AG20443 (cell line): ENCODE measurements at places on chromosomes 2 and 18.

- no peak for DNase-seq
Observed at GRCh38 chr2:34547900-34548299, 948.8 kb upstream of the FAM98A start.

DNA sequence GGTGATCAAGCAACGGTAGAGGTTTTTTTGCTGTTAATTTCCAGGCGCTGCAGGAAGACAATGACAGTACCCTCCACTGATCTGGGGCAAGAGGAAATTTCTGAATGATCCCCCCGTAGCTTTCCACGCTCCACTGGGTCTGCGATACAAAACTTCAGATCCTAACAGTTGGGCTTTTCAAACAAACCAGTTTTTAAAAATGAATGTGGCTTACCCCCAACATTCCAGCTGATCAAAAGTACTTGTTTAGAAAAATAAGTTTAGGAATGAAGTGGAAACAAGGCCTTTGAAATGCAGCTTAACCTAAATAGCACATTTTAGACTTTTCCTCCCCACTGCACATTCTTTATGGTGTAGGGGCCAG is 5.7 kb downstream of the ZFP36L2 start:
- no peak for DNase-seq

DNA sequence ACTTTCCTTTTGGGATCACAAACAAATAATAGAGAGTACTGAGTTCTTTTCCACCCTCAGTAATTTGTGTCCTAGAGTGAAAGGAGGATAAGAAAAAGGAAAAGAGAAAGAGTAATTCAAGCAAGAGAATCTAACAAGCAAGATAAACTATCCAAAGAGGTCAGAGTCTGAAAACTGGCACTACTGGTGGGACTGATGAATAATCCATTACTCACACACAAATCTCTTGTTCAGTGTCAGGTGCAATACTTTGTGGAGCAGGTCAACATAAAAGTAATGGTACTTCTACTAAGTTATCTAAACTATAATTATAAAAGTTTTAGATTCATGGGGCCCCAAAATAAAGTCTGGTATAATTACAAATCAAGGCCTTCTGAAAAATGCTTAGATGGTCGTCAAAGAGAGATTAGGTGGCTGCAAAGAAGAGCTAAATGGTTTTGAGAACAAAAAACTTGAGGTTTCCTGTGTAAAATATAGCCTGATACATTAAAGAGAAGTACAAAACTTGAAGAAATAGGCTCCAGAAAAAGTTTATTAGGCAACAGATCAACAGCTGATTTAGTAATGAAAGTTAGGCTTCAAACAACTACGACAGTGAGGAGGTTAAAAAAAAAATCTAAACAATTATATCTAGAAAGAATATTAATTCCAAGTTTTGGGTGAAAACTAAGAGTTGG is 109.4 kb downstream of the BAZ2B start:
- peak; percentile 7 for DNase-seq

- no peak for DNase-seq
Observed at GRCh38 chr2:122098306-122098705, 342.9 kb downstream of the TSN start.

DNA sequence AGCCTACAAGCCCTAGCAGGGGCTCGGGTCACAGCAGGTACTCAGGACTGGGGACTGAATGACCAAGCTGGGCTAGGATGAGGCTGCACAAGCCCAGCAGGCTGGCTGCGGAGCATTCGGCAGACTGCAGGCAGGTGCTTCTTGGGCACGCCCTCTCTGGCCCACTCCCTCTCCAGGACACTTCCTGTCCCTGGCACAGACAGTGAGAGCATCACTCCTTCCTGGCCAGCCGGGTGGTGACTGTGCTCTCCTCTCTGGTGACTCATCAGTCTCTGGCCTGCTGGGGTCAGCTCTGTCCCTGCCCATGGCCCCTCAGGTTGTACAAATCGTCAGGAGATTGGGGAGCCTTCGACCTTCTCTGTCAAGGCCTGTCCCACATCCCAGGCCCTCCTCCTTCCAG is 22.5 kb downstream of the C1QL2 start:
- no peak for DNase-seq

DNA sequence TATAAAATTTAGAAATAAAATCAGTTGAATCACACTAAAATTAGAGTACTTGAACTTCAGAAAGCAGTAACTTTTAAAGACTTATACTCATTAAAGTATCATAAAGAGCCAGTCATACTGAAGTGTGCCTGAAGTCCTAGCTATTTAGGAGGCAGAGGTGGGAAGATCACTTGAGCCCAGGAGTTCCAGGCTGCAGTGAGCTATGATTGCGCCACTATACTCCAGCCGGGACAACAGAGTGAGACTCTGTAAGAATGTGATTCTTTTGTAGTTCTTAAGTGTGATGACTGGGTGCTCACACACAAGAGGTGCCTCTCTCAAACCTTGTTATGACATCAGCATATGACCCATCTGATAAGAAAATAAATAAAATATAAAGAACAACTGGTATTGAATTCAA is 14.6 kb downstream of the TLK1 start:
- no peak for DNase-seq

DNA sequence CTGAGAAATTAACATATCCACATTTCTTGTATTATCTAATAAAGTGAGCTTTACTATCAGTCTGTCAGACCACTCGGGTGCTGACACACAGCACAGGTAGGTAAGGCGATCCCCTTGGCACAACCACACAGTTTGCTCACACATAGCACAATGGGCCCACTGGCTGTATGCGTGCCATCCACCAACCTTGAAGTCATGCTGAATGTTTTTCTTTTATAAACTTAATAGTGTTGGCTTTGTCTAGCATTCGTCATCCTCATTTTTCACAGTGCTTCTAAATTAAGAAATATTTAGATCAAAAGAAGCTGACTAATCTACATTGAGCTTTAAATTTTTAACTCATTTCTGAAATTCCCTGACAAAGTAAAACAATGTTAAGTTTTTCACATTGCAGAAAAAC is 50.0 kb upstream of the PAPOLG start:
- peak; percentile 30 for DNase-seq

GRCh38 chr2:113875135-113875534 is 14.8 kb upstream of the ACTR3 start:
- DNase-seq: no peak

DNA sequence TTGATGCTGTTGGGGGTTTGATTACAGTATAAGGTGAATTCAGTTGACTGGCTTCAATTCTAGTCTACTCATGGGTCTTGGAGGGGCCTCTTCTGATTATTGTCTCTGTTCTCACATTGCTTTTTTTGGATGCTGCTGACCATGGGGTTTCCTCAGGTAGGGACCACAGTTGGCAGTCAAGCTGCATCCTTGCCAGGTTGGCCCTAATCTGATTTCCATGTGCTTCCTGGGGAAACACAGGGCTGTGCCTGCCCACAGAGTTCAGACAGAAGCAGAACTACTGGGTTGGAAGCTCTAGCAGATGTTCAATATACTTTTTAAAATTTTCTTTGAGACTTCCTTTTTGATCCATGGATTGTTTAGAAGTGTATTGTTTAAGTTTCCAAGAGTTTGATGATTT is 227.3 kb downstream of the XIRP2 start:
- no peak for DNase-seq

GRCh38 chr2:217049956-217050355 is 190.1 kb upstream of the TNP1 start:
- DNase-seq: peak; percentile 60

DNA sequence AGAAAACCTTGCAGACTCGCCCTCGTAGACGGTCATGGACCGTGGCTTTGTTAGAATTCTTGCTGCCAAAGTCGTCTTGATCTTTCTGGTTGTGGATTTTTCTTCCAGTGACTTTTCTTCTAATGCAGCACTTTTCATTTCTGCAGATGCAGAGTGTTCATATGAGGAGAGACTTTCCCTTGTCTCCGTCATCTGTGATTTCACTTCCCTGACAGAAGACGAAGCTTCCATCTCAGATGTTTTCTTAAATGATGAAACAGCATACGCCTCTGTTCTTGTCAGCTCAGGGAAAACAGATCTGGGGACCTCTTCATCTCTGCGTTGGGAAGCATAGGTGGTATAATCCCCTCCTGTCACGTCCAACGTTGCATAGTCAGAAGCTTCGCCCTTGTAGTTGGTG is 50.9 kb downstream of the PLEKHA3 start:
- DNase-seq: no peak

- peak; percentile 72 for DNase-seq
Observed at GRCh38 chr2:36329746-36330472, 25.7 kb upstream of the CRIM1 start.

DNA sequence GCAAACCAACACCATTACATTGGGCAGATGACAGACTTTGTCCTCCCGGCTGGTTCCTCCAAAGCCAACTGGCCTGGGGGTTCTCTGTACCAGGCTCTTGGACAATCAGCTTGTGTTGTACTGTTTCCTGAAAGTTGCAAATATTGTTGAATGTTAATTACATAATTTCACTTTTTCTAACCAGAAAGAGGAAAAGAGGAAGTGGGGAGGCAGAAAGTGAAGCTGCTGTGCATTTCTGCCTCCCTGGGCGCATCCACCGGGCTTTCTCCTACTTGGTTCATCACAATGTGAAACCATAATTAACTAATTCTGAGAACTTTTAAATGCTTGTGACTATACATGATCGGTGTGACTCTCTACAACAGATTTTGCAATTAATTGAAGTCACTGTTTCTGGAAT is 10.1 kb downstream of the TWIST2 start:
- DNase-seq: no peak

- no peak for DNase-seq
Observed at GRCh38 chr2:103788951-103789350, 1027.1 kb downstream of the TMEM182 start.

- peak; percentile 25 for DNase-seq
Observed at GRCh38 chr2:102055346-102055990, 63.7 kb downstream of the IL1R2 start.

- DNase-seq: no peak
Observed at GRCh38 chr2:144132357-144132756, 387.6 kb downstream of the ZEB2 start.

- no peak for DNase-seq
Observed at GRCh38 chr2:158496986-158497385, 40.2 kb downstream of the PKP4 start.

GRCh38 chr2:15776992-15777702 is 163.2 kb upstream of the MYCN start:
- DNase-seq: no peak

DNA sequence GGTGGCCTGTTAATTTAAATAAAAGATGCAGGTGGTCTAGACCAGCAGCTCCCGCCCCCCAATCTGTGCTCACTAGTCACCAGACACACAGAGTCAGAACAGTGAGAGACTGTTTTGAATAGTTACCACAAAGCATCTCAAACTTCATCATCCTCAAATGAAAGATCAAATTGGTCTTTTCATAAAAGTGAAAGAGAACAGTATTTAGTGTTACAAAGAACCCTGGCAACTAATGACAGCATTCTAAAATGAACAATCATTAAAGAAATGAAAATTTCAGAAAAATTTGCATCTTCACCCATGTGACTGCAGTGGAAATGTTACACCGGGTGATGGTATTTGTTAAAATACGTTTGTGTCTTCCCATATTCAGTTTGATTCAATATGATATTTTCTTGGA is 65.5 kb upstream of the PMAIP1 start:
- DNase-seq: no peak

- DNase-seq: no peak
Observed at GRCh38 chr2:212943351-212943750, 208.1 kb downstream of the IKZF2 start.

DNA sequence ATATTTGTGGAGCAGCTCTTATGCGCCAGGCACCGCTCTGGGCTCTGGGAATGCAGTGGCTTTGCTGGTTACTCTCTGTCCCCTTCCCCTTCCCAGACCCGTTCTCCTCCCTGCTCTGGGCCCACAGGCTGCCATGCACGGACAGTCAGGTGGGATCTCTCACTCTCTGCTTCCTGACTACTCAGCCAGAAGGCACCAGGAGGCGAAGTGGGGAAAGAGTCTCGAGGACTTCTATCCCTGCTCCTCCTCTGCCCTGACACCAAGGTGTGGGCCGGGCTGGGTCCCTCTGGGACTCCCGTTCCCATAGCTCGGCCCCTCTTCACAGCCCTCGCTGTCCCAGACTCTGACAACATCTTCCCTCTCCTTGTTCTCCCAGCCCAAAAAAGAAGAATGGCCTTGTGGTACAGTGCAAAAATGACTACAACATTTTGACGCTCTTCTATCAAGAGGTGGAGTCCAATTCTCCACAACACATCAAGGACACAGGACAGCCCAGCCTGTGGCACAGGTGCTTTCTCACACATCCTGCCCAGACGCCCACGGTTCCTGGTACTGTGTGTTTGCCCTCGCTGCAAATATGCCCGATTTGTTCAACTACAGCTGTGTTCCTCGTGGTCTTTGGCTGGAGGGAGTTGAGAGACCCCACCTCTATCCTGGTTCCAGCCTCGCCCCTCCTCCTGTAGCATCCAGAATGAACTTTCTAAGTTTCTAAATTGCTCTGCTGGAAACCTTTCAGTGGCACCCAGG is 14.0 kb upstream of the DUSP2 start:
- peak; percentile 7 for DNase-seq

DNA sequence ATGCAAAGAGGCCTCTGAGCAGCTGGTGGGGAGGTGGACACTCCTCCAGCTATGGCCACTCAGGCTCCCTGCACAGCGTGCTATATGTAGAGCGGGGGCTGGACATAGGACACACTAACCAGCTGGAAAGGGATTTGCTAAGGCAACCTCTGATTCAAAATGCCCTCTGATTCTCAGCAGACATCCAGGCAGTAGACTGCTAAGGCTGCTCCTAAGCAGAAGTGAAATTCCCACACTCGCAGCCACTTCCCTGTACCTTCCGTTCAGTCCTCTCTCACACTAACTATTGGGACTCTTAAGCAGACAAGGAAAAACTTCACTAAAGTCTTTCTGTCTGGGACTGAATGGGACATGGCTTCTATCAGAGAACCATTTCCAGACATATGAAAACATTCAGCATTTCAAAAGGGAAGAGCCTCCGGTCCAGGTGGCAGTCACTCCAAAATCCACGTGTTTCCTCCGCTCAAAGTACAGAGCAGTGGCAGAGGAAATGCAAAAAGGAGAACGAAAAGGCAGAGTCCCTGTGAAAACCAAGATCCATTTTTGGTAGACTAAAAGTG is 265.8 kb downstream of the TTC32 start:
- DNase-seq: no peak

DNA sequence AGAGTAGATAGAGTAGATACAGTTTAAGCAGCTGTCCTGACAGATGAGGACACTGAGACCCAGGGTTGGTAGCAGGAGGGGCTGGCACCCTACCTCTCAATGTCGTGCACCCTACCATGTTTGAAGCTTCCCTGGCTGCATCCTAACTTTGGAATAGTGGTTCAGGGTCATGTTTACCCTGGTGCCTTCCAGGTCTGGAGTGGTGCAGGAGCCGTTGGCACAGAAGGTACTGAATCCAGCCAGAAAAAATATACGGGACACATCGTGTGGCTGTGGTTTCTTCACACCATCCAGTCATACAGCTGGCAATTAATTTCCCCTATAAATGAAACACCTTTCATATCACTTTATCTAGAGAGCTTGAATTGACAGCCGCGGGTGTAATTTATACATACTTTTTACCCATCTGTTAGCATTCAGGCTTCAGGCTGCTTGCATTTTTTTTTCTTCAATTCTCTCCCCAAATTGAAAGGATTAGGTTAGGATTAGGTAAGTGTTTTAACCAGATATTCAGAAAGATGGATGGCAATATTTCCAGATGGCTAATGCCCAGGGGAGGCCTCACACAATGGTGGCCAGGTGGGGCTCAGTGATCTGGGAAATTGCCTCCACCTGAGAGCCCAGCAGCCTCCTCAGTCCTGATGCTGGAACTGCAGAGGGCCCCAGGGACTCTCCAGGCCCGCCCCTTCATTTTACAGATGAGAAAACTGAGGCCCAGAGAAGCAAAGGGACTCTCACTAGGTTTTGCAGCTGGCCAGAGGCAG is 127.0 kb downstream of the CELF4 start:
- DNase-seq: no peak
